ENCODE measurements at places on chromosomes 5 and 9. TPM values are rescaled to one million over a fixed set of nuclear protein-coding genes. Genes with fewer than 3 reads are reported as not detected.

- no peak for DNase-seq
These were observed 186.8 kb downstream of the TTLL11 start for GRCh38 chr9:121906074-121906870.

- no peak for DNase-seq
These were observed 426.5 kb downstream of the CTNND2 start for GRCh38 chr5:11477786-11478185.

DNA sequence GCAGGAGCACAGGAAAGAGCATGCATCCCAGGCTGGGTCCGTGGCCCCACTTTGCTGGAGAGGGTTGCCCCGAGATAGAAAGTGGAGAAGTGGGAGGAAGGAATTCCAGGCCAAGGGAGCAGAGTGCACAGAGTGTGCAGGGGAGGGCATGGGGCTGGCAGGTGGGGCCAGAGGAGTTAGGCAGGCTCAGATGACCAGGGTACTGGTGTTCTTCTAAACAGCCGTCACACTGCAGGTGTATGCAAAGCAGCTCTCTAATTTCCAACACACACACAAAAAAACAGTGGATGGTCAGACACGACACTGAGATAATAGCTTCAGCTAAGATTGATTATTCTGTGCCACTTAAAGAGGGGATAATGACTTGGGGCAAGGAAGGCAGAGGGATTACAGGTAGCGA, 212.2 kb downstream of the MTRR start:
- DNase-seq = no peak

GRCh38 chr5:179211631-179212030, 133.6 kb downstream of the ADAMTS2 start:
- DNase-seq = no peak

GRCh38 chr5:143409926-143410325, 6.4 kb upstream of the NR3C1 start:
- DNase-seq = peak; percentile 60

DNA sequence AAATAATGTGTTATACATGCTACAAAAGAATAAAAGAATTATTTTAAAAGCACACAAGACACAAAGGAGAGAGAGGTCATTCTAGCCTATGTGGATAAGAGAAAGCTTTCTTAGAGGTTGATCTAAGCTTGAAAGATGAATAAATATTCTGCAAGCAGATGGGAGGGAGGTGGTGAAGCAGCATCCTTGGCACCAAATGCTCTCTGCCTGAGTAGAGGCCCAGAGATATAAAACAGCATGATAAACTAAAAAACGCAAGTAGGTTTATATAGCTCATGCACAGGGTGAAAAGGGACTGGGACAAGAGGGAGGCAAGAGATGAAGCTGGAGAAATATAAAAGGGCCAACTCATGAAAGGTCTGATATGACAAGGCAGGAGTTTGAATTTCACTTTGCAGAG, 283.2 kb upstream of the POU5F2 start:
- DNase-seq = no peak

DNA sequence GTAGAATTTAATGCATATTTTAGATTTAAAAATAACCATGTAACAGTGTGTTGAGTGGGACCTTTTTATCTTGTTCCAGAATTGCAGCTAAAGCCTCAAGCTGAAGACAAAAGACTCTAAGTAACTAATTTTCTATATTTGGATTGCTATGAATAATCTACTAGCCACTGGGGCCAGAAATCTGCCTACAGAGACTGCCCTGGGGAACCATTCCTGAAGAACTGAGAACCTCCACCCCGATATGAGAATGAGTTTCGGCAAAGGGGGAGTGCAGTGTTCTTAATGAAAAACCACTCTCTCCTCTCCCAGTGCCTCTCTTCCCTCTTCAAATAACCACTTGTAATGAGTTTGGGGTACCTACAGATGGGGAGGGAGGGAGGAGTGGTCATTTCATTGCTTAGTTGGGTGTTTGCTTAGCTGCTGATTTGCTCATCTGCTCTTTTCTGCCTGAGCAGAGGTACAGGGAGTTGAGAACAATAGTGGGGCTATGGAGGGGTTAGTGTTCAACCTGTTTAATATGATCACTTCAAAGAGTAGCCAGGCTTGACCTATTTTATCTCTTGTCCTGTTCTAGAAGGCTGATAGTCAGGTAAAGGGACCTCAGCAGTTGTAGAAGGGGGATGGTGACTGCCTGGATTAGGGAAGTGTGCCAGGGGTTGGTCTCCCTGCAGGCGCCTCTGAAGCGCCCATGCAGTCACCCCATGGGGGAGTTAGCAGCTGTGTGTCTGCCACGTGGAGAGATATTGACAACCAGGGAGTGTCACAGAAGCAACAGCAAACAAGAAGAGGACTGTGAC, 47.7 kb downstream of the ATG10 start:
- DNase-seq = no peak

DNA sequence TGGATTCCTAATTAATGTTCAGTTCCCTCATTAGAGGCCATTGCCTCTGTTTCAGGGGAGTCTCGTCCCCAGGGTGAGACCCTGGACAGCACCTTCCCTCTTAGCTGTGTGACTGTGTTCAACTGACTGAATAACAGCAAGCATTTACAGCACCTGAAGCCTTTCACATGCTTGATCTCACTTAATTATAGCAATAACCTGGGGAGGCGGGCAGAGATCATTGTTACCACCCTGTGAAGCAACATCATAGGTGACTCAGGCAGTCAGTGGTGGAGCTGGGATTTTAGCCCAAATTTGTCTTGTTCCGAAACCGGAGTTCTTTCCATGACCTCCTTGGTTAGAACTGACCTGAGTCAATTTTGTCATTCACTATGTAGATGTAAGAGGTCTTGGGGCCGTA, 105.2 kb upstream of the RAD23B start:
- no peak for DNase-seq

DNA sequence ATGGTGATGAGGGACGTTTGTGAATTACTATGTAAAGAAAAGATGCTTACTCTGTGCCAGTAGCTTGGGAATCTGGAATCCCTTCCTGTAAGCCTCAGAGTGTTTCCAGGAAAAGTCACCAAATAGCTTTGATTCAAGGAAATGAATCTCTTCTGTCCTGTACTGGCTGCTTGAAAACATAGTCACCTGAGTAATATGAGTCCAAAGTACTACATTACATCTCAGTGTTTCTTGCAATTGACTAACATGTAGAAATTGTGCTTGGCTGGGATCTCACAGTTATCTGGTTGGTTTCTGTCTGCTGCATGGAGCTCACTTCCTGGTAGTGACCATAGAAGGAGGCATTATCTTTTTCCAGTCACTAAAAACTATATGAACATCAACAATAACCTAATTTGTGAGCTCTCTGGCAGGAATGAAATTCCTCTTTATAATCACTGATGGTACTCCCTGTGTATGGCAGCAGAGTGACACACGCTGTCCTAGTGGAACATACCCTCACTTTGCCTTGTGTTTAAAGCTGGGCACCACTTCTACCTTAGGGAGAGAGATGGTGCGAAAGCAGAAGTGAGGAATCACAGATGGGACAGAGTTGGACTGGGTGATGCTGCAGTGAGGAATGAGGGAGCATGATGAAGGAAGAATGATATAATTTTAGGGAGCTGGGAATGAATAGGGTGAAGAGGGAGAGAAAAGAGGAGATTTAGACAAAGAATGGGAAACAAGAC, 568.5 kb downstream of the RAB3C start:
- DNase-seq = no peak

GRCh38 chr5:33379757-33380156, 61.0 kb upstream of the TARS1 start:
- DNase-seq = no peak

- no peak for DNase-seq
These were observed 15.6 kb upstream of the FAM81B start for GRCh38 chr5:95375591-95375990.

DNA sequence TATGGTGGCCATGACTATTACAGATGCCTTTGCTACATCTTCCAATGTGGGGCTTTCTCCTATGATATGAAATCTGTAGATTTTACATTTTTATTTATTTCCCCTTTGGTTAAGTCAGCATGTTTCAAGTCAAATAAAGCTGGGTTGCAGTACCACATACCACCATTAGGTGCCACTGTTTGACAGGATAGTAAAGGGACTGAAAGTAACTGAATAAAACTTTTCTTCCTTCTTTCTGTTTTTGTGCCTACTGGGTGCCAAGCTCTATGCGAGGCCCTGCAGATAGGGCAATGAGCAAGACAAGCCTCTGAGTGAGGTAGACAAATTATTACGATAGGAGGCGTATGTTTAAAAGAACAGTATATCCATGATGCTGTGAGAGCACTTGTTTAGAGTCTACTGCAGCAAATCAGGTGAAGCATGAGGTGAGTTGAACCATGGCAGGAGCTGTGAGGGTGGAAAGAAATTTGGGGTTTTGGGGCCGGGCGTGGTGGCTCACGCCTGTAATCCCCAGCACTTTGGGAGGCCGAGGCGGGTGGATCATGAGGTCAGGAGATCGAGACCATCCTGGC, 64.8 kb downstream of the GDNF start:
- no peak for DNase-seq

DNA sequence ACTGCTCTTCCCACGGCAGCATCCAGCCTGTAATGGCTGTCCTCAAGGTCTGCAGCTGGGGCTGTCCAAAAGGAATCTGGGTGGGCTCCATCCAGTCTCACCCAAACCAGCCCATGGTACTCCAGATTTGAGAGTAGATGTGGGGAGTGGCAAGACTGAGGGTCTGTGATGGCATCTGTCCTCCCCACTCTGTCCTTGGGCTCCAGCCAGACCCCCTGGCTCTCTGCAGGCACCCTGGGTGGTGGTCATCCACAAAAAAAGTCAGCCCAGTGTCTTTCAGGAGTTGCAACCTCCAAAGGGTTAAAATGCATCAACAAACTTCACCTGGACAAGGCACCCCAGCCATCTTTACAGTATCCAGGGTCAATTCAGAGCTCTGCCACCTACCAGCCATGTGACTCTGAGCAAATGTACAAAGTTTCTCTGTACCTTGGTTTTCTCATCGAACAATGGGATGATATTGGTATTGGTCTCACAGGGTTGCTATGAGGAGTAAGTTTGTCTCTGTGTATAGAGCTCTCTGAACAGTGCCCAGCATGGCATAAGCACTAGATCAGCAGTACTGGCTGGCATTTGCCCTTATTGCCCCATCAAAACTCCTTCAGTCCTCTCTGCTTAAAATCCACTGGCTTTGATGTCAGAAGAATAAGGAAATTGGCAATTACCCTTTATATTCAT, 7.3 kb upstream of the S1PR3 start:
- no peak for DNase-seq

GRCh38 chr9:114060070-114060469, 18.0 kb downstream of the AMBP start:
- DNase-seq = no peak

DNA sequence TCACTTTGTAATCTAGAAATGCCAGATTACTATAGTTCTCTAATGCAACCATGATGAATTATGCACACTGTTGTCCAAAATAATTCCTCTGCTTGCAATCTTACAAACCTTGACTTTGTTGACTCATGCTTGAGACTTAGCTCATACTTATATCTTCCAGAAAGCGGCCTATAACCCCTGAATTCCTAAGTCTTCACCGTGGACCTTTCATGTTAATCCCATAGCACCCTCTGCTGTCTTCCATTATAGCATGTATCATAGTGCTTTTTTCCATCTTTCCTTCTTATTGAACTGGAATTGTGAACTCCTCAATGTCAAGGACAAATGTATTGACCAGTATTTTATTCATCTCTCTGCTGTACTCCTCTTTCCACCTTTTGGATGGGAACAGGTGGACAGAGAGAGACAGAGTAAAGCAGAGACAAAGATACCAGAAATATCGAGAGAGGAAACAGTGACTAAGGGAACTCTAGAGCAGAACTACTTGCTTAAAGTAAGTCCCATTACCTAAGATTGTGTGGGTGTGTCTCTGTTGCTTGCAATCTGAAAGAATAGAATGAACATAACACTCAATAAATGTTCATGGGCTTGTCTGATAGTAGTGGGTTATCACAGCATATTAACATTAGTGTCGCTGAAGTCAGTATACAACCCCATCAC, 110.0 kb downstream of the LURAP1L start:
- DNase-seq = no peak

DNA sequence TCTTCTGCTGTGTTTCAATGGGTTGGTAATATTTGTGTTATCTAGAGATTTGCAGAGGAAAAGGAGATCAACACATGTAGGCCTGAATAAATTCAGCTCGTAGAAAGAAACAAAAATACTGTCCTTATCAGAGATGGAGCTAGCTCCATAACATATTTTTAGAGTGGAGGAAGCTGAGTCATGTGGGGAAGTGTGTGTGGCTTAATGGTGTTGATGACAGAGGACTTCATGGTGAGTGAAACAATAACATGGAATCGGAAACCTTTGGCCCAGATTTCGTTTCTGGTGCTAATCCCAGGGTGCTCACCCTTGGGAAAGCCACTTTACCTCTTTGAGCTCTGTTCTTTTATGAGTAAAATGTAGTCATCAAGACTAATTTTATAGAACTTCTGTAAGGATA, 825.0 kb downstream of the TLR4 start:
- DNase-seq = no peak

DNA sequence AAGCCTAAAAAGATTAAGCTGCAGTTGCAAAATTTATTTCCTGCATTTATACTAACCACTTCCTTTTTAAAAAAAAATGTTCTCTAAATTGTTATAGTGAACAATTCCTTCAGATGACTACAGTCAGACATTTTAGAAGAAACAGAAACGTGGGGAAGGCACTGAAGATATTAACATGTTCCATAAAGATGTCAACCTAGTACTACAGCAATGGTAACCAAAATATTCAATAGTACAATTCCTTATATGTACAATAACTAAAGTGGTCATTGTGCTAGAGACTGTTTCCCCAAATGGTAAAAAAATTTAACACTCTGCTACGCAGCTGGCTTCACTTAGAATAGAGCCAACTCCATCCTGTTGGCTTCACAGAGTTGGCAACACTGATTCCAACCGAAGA, 97.7 kb downstream of the FNBP1 start:
- no peak for DNase-seq

Gene EPB41L4B
- not detected for total RNA-seq

Gene KCNMB1
- 0.11 TPM for total RNA-seq

Gene CDKN2A
- total RNA-seq = 0.71 TPM

Gene PALM2AKAP2
- not detected for total RNA-seq

Gene MAMDC4
- 3.4 TPM for total RNA-seq

Gene MARCHF3
- total RNA-seq = 5.2 TPM

Gene LCN15
- not detected for total RNA-seq

Gene APBA1
- total RNA-seq = 1.4 TPM

Gene LMX1B
- total RNA-seq = not detected

Gene SUSD3
- 33.9 TPM for total RNA-seq

Gene SLIT3
- total RNA-seq = not detected

Gene CXXC5
- total RNA-seq = 2.7 TPM

Gene SPATA6L
- 9.4 TPM for total RNA-seq

Gene TRPM3
- total RNA-seq = not detected

Gene INSL4
- total RNA-seq = not detected
